NCI-H226 (cell line): ENCODE measurements at places on chromosomes 4 and X.

GRCh38 chr4:159035570-159035969 lies 67.3 kb upstream of the RAPGEF2 start:
- no peak for DNase-seq

- no peak for DNase-seq
These were observed 36.1 kb upstream of the OTUD4 start for GRCh38 chr4:145216535-145216934.

- DNase-seq = no peak
These were observed 27.2 kb downstream of the UPRT start for GRCh38 chrX:75301060-75301459.

DNA sequence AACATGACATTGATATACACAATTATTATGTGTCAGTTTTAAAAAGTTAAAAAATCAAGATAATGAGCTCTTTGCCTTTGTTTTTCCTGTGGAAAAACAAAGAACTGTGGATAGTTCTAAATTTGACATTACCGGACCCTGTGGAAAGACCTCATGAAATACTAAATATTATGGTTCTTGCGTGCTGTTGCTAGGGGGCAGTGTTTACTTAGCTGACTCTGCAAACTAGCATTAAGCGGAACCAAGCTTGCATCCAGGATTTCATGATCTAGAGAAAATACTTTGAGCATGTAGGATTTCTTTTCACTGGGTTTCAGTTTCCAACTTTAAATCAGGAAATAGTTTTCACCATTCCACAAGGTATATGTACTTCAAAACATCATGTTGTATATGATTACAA lies 33.6 kb downstream of the CLCN4 start:
- peak; percentile 27 for DNase-seq

DNA sequence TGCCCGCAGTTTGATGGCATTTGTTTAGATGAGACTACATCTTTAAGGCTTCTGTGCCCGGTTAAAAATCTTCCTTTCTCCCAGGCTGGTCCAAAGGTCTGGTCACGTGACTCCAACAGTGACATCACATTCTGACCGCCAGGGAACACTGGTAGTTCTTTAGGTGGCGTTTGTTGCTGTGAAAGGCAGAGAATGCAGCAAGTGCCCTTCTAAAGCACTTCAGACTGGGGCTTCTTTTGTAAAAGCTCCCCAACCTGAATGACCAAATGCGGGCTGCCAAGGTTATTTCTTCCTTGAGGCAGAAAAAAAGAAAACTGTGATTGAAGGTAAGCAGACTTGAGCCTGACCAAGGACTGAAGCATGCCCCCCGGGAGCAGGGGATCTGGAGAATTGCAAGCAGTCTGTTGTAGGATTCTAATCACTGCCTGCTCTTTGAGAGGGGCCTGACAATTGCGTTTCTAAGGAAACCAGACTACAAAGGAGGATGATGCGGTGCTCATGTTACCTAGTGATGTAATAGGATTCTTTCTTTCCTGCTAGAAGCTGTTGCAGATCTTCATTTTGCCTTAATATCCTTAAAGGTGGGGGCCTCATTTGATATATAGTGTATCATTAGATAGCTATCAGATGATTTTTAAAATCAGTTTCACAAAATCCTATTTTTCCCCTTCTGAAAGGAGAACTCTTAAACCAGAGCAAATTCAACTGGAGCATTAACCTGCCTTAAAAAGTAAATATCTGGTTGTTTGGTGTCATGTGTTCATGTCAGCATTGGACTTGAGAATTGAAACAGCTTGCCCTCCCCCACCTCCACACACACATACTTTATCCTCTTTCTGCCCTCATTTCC lies 133.1 kb downstream of the AKAP4 start:
- peak; percentile 47 for DNase-seq

DNA sequence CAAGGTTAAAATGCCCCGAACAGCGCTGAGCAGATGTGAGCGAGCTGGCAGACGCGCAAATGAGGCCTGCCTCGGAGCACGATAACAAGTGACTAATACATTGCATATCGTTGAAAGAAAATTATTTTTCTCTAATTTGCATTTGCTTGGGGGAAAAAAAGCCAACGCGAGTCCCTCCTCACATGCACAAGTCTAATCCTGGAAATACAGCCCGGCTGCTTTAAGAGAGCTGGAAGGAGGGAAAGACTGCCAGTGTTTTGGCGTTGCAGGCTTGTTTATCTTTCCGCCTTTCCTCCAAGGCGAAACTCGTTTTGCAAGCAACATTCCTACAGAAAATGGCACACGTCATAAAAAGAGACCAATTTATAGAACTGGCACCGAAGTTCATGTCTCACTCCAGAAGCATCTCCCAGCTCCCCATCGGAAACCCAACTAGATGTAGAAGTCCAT lies 12.6 kb downstream of the BCOR start:
- no peak for DNase-seq

DNA sequence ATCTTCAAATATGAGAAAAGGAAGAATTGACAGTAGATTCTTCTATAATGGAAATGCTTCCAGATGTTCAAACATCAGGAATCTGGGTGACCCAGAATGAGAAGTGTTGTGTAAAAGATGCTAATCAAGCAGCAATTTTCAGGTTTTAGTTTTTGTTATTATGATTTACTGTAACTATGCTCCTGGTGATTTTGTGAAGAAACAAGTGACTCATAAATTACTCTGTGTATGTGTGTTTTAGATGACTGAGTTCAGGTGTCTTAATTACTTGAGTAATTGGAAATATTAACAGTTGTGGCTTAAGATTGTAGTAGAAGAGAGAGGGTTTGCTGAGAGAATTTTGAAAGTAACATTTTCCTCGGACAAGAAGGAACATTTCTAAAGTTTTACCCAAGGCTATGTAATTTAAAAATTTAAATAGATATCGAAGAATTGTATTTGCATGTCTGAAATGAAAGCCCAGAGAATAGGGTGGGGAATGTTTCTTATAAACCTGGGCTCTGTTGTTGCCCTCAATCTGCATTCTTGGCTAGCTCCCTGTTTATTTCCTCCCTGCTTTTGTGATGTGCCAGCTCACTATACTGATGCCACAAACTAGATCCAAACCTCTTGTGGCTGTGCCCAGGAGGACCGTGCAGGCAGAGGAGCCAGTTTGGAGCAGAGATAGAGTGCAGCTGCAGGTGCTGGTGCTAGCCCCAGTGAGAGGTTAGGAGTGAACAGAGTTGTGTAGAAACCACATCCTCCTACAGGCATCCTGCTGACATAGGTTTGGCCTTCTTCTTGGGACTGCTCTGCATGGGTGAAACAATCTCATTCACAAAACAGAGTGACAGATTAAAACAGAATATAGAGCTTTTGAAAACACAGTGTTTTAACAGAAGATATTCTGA lies 25.4 kb upstream of the TNIP3 start:
- no peak for DNase-seq

DNA sequence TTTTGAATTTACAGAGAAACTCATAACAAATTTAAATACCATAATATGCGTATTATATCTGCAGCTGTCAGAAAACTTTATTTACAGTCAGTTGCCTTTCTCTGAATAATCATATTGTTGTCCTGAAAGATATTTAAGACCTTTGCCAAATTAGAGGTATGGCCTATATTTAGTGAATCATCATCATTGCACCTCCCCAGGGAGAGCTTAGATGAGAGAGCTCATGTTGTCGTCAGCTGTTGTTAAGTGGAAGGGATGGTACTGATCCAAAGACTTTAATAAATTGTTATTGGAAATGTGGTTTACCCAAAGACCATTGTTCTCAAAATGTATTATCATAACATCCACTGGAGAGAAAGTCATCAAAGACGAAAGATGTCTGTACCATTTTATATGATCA lies 128.6 kb downstream of the HTR2C start:
- DNase-seq = no peak

DNA sequence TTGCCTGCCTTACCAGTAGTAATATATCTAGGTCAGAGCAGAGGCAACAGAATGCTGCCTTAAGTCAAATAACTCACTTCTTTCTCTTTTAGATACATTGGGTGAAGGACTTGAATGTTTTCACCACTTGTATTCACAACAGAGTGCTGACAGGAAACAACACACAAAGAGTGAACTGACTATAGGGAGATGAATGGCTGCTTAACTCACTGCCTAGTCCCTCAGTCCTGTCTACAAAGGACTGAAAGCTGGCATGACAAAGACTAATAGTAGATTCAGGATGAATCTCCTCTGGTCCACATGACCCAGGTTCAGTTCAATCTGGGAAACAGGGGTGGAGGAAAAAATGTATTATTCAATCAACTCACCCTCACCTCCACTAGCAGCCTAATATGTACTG lies 134.2 kb downstream of the GALNTL6 start:
- no peak for DNase-seq

DNA sequence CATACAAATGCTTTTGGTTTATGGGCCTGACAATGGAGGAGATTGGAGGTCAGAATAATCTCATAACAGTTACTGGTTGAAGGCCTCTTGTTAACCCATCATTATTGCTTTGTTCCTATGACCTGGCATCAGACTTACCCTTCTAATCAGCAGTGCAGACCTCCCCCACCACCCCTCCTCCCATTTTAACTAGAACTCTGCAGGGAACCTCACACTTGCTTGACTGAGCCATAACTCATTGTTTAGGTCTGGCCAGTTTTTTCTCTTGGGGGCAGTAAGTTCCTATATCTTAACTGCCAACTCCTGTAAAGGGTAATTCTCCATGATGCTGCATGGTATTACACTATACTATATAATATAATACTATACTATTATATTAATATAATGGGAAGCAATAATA lies 609.3 kb downstream of the IL1RAPL1 start:
- DNase-seq = no peak

DNA sequence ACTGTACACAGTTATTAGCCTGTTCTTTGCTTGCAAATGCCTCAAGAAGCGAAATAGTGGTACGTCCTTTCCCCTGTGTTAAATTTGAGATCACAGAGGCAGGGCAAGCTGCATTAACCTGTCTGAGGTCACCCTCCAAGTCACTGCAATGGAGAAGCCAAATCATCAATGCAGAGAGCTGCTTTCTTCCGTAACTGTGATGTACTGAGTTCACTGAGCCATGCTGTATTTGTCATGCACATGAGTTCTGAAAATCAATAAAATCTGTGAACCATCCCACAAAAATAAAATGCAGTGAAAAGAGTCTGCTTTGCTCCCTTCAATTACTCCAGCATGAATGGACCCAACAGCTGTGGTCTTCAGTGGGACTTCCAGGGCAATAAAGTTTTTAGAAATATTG lies 393.5 kb downstream of the KCNIP4 start:
- DNase-seq = no peak

DNA sequence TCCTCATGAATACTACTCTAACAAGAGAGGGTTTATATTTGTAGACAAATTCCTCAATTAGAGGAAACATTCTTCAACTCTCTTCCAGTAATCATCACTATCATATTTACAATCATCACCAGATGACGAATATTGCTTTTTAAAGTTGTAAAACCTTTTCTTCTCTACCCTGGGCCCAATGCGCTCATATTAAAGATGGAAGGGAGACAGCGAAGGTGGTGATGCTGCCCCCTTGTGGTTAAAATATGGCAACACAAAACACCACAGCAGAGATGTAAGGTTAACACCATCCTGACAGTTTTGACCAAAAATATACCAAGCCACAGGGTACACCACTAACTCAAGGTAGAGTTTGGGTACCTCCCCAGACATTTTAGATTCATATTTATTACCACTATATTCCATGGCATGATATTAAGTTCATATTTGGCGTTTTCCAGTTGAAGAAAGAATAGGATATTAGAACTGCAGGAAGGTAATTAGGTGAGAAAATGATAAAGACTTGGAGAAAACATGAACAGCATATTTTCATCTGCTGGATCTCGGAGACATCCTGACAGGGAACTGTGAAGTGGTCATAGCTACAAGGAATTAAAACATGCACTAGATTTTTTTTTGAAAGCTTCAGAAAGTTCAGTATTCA lies 72.8 kb downstream of the SLC9A7 start:
- DNase-seq = no peak

GRCh38 chrX:52933976-52934703 lies 24.2 kb downstream of the FAM156A start:
- no peak for DNase-seq

DNA sequence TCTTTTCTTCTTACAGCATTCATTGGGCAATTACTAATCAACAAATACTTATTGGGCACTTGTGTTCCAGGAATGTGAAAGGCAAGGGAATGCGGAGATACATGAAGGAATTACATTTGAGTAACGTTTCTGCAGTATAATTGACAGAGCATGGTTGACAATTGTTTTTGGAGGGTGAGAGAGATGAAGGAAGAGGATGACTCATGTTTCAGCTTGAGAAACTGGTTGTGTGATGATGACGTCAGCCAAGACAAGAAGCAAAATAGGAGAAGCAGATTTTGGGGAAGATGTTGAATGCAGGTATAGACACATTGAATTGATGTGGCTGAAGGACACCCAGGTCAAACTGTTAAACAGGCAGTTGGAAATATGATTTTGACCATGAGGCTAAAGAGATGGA lies 8.0 kb upstream of the CPEB2 start:
- no peak for DNase-seq

GRCh38 chrX:121921258-121921657 lies 873.8 kb downstream of the GLUD2 start:
- no peak for DNase-seq

- DNase-seq = no peak
These were observed 355.1 kb downstream of the HS3ST1 start for GRCh38 chr4:11073621-11074051.

- DNase-seq = no peak
These were observed 194.0 kb upstream of the CASK start for GRCh38 chrX:42117318-42117717.
